ENCODE measurements at places on chromosomes 3 and 15.
A peak's percentile ranks its signal among the peaks of the same experiment; 100 is the strongest.

DNA sequence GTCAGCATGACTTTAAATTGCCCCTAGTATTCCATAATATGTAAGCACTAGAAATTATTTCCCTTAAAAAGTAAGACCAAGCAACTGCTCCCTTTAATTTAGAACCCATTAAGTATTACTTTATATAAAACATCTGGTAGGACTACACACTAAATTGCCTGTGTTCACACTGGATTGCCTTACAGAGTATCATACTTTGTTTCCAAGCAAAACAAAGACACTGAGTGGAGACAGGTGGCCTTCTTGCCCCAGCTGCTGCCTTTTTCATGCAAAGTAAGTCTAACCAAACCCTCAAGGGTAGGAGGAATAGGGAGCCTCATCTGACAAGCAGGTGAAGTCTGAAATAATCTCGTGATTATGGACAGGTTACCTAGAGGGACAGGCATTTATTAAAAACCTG lies 87.3 kb downstream of the PEX5L start:
- no peak for DNase-seq

- DNase-seq, result no peak
These were observed 52.8 kb upstream of the SLC9A9 start for GRCh38 chr3:143901105-143901504.

DNA sequence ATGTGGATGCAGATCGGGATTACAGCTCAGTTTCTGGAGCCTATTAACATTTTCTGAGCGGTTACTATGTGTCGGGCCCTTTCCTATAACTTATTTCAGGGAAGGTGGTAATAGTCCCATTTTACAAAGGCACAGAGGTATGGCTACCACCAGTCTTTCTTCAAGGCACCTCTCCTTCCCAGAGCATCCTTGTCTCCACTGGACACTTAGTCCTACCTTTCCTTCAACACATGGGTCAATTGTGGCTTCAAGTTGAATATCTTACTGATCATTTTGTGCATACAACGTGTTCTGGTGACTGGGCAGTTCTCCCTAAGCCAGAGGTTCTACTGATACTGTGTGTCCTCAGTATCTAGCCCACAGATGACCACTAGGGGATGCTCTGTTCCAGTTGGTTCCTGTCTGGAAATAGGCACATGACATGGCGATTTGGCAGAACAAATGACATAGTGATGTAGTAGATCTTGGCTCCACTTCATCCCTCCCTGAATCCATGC lies 60.7 kb upstream of the CMTM8 start:
- DNase-seq, result peak; percentile 77

DNA sequence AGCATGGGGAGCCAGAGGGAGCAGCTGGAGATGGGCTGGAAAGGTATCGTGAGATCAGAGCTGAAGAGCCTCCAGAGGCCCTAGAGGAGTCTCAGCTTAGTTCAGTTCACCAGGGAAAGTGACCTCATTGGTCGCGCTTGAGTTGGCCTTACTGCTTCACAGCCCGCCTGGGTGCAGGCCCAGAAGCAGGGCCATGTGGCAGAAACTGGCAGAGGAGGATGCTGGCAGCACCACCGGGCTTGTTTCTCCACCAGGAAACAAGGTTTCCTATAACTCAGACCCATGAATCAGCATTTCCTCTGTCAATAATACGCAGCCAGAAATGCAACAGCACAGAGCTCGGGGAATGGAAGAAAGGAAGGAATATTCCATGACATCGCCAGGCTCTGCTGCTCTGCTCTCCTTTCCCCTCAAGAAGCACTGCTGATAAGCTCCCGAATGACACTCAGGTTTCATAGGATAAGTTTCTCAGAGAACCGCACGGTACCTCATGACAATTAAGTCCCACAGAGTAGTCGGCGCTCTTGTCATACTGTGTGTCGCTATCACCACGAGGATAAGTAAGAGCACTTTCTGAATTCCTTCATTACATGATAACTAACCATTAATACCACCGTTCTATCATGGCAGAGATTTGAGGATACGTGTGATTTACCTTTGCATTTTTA lies 147.1 kb upstream of the LPP start:
- no peak for DNase-seq

GRCh38 chr3:171640520-171641412 lies 169.5 kb downstream of the PLD1 start:
- DNase-seq, result no peak

- no peak for DNase-seq
These were observed 4.3 kb upstream of the CCR8 start for GRCh38 chr3:39325236-39325635.

GRCh38 chr3:128144512-128145187 lies 8.6 kb upstream of the EEFSEC start:
- DNase-seq, result no peak

DNA sequence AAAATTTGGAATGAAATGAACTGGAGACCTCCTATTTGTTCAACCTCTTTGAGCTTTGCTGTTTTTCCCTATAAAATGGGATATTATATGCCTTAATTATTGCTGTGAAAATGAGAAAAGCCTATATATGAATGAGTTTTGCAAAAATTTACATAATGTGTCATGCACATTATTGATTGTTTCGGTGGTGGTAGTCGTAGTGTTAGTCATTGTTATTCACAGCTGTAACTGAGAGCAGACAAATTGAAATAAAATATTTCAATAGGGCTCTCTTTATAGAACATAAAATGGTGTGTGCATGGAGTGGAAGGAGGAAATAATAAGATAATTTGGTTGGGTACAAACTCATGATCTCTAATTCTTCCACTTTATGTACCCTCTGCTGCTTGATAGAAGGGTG lies 153.7 kb upstream of the GADL1 start:
- no peak for DNase-seq

- no peak for DNase-seq
These were observed 61.5 kb downstream of the CHRD start for GRCh38 chr3:184441202-184441900.

DNA sequence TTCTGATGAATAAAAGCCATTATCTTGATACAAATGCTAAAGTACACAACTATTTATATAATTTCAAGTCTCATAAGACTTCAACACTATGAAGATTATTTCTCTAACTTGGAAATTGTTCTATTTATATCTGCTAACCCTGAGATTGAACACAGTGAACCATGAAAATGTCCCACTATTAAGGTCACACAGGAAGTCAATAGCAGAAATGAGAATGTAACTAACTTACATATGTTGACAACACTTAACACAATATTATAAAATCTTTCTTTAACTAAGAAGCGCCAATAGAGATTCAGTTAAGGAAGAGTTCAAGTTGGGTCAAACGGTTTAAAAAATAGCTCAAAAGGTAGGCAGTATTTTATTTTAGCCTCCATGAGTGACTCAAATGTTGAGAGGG lies 551.8 kb upstream of the CBLB start:
- DNase-seq, result no peak

DNA sequence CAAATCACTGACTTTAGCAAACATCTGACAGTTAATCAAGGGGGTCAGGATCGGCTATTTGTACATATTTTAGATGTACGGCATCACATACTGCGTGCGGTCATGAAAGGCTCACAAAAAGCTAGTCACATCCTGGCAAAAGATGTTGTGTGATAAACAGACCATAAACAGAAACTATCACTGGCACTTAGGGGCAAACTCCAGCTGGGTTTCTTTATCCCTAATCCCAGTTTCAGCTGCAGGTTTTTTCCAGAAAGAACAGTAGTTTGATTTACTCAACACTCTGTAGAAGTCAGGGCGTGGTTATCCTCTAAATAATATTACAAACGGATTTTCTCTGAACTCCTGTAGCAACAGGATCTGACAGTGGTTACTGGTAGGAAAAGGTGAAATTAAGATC lies 112.4 kb upstream of the BHLHE40 start:
- DNase-seq, result no peak

- no peak for DNase-seq
These were observed 196.2 kb upstream of the MRPL3 start for GRCh38 chr3:131699001-131699400.
